ENCODE measurements at places on chromosomes 12 and 14. TPM values are rescaled to one million over a fixed set of nuclear protein-coding genes. Genes with fewer than 3 reads are reported as not detected.

The RERG gene
- total RNA-seq, result not detected

The DDIT3 gene
- 9.9 TPM for total RNA-seq

The ESR2 gene
- not detected for total RNA-seq

The SLC2A13 gene
- total RNA-seq, result 0.96 TPM

The TAS2R19 gene
- not detected for total RNA-seq

The IGF1 gene
- total RNA-seq, result not detected

The OR11H6 gene
- not detected for total RNA-seq

The PPP1R1A gene
- total RNA-seq, result not detected

The CEBPE gene
- total RNA-seq, result not detected

The KIF26A gene
- 1.1 TPM for total RNA-seq

The CCDC175 gene
- not detected for total RNA-seq

The CTSG gene
- total RNA-seq, result not detected

The TPPP2 gene
- not detected for total RNA-seq

The CLEC1B gene
- not detected for total RNA-seq

The MAPKAPK5 gene
- 22.5 TPM for total RNA-seq

The RAB3IP gene
- 53.5 TPM for total RNA-seq

The WDR89 gene
- total RNA-seq, result 22.9 TPM

The SOX5 gene
- total RNA-seq, result not detected

The NOXRED1 gene
- total RNA-seq, result not detected

The ADAMTS20 gene
- total RNA-seq, result not detected

The LIN7A gene
- total RNA-seq, result 20.1 TPM

The CISTR gene
- not detected for total RNA-seq

The CD69 gene
- not detected for total RNA-seq

The KRT73 gene
- total RNA-seq, result not detected

The TBX5 gene
- not detected for total RNA-seq

The OR11H7 gene
- not detected for total RNA-seq

The PDZRN4 gene
- total RNA-seq, result not detected

The CLEC9A gene
- not detected for total RNA-seq

The CD27 gene
- total RNA-seq, result not detected

The MNAT1 gene
- 45.7 TPM for total RNA-seq

The RTN1 gene
- 1.4 TPM for total RNA-seq

The ABCC9 gene
- not detected for total RNA-seq

The SLC25A47 gene
- not detected for total RNA-seq

The KCNMB4 gene
- total RNA-seq, result 0.26 TPM

The ADSS1 gene
- total RNA-seq, result 4.2 TPM

The ATXN7L3B gene
- 38.6 TPM for total RNA-seq

The RNASE11 gene
- not detected for total RNA-seq

The DTX1 gene
- total RNA-seq, result not detected

The APOF gene
- total RNA-seq, result not detected

The TTC9 gene
- total RNA-seq, result not detected

The SRRM4 gene
- not detected for total RNA-seq

The SIRT4 gene
- total RNA-seq, result not detected

The SLC4A8 gene
- total RNA-seq, result 0.96 TPM

The SIX1 gene
- total RNA-seq, result 4.1 TPM

All from MG63 (cell line).